GM04504 (cell line): ENCODE measurements at places on chromosomes 7 and 10.
A peak's percentile ranks its signal among the peaks of the same experiment; 100 is the strongest.

DNA sequence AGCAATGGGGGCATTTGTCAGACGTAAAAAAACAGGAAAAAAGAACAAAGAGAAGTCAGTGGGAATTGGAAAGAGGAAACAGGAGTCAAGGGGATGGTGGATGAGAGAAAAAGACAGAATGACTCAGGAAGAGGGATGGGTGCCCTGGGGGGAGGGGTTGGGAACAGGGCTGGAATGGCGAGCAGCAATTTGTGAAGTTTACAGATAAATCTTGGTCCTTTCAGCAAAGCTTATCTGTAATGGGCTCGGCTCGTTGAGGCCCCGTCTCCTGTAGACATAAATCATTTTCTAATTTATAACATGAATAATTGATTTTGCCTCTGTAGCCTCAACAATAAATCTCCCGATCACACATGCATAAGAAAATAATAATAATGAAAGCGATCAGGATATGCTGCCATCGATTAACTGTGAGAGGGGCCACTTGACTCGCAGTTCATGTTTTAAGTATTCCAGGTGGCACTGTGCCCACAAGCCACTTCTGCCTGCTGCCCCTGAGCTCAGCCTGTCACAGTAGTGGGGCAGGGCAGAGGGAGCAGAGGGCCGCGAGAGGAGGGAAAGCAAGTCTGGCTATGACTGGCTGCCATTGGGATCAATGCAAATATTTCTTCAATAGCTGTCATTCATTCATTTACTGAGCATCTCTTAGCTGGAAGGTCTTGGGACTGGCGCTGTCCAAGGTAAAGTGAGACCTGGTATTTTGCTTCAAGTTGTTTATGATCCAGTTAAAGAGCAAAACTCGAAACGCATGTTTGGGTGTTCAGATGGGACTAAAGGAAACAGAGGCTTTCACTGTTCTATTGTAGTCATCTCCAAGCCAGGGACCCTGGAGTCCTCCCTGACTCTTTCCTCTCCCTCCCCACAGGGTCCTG is 47.4 kb upstream of the R3HCC1L start:
- no peak for DNase-seq

DNA sequence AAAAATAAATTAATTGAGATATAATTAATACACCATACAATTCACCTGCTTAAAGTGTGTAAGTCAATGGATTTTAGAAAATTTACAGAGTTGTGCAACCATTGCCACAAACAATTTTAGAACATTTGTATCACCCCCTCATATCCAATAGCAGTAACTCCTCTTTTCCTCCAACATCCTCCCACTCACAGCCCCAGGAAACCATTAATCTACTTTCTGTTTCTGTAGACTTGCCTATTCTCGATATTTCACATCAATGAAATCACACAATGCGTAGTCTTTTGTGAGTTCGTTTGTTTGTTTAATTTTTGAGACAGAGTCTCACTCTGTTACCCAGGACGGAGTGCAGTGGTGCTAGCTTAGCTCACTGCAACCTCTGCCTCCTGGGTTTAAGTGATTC is 13.7 kb upstream of the HERC4 start:
- DNase-seq: no peak

DNA sequence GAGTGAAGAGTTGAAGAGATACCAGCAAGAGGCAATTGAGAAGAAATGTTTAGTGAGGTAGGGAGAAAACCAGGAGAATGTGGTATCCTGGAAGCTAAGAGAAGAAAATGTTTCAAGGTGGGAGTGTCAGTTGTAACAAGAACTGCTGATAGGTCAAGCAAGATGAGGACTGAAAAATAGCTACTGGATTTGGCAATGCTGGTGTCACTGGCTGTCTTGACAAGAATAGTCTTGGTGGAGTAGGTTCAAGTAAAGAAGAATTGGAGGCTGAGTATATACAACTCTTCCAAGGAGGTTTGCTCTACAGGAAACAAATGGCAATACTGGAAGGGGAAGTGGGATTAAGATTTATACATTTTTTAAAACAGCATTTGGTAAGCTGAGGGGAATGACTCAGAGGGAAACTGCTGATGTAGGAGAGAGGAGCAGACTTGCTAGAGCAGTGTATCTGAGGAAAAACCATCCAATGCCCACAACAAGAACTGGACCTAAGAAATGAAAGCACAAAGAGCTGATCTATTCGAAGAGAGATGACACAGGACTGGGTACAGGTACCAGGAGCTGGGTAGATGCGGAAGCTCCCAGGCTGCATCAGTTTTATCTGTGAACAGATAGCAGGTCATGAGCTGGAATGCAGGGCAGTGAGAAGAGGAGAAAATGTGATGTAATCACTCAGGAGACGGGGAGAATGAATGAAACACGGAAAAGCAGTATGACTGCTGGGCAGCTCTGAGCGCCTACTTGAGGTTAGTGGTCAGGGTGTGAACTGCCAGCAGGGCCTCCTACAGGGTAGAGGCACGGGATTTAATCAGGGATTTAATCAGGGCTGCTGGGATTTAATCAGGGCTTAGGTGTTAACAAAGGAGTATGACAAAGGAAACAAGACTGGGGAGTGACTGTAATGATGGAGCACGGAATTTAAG is 34.5 kb downstream of the FAM25A start:
- DNase-seq: peak; percentile 23

DNA sequence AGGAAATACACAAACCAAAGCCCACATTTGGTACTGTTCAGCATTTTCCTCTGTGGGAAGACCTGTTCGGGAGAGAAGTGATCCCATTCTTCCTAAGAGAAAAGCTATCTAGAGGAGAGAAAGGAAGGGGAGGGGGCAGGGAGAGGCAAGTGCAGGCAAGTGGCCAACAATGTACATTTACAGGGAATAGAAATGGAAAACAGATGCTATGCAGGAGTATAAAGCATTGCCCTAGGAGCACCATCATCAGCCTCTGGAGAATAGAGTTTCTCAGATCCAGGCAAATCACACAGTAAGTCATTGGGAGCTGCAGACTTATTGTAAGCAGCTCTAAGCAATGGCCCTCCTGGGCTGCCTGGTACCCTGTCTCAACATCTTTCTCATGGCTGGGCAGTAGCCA is 424.4 kb upstream of the AUTS2 start:
- DNase-seq: no peak

DNA sequence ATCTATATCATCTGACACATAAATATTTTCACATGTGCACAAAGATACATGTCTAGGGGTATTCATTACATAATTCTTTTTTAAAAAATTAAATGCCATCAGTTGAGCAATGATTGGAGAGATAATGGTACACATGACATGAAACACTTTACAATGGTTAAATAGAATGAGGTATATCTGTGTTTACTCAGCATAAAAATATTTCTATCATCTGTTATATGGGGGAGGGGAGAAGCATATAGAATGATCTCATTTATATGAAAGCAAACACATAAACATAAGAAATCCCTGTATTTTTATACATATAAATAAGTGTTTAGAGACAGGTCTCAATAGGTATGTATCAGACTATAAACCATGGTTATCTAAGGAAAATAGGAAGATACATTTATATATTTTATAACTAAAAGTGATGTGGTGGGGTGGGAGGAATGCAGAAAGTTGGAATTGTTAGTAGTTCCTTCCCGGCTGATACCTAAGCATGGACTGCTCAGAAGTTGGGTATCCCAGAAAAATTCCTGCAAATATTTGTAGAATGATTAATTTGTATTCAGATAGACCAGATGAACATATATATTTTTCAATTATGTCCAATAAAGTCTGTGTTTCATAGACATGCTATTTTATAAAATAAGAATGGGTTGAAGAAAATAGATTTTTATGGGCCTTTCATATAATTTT is 75.1 kb downstream of the SHOC2 start:
- no peak for DNase-seq

DNA sequence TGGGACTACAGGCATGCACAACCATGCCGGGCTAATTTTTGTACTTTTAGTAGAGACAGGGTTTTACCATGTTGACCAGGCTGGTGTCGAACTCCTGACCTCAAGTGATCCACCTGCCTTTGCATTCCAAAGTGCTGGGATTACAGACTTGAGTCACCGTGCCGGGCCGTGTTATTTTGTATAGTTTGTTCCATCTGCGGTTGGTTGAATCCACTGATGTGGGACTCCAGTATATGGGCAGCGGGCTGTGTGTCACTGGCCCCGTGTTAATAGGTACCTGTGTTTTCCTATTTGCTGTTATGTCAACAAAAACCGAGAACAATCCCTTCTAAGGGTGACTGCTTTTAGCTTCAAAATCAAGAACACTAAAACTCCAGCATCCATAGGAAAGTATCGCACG is 297.6 kb upstream of the PITRM1 start:
- DNase-seq: no peak

GRCh38 chr7:13240349-13240748 is 552.9 kb downstream of the ARL4A start:
- peak; percentile 18 for DNase-seq

GRCh38 chr7:127690806-127691205 is 38.8 kb downstream of the SND1 start:
- DNase-seq: no peak

DNA sequence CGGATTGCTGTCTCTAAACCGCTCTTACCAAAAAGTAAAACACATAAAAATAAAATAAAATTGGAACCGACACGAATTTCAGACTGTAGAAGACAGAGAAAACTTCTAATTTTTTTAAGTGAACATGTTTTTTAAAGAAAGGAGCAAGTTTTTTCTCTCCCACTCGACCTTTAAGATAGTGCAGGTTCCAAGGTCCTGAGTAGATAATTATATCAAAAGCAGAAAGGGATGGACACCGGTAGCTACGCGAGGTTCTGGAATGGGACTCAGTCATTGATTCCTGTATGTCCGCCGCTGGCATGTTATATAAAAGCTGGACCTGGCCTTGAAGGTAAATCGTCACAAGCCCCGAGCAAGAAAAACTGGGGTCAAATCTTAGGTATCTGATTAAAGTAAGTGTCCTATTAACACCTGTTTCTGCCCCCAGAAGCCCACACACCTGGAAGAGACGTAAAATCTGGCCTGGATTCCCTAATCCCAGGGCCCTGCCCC is 462 bp upstream of the CISD1 start:
- no peak for DNase-seq

DNA sequence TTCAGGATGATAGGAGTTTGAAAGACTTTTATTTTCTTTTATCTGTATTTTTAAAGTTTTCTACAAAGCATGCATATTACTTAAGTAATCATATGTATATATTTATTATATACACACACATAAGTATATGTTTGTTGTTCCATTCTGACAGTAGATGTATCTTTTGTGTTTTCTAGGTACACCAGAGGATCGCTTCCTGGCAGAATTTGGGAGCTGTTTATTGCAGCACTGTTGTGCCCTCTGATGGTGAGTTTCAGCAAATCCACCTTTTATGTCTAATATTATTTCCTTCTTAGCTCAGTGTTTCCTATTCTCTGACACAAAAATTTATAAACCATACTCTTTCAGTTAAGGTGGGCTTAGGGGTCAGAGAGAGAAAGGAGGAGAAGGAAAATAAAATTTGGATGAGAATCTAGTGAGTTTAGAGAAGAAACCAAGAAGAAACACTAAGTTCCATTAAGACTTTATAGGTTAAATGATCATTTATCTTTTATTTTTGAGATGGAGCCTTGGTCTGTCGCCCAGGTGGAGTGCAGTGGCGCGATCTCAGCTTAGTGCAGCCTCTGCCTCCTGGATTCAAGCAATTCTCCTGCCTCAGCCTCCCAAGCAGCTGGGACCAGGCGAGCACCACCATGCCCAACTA is 59.2 kb upstream of the OIT3 start:
- DNase-seq: peak; percentile 46

DNA sequence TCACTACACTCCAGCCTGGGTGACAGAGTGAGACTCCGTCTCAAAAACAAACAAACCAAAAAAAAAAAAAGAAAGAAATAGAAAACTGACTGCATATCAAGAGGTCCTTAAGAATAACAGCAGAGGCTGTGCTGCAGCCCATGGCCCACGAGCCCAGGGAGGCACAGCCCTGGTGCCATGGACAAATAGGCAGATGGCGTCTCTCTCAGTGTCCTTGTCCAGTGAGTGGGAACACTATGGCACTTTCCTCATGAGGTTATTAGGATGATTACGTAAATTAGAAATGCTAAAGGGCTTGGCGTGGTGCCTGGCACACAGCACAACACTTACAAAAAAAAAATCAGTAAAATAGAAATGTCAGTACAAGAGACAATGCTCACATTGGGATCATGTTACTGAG is 33.4 kb upstream of the PFKP start:
- no peak for DNase-seq

GRCh38 chr7:70387217-70387616 is 744.7 kb upstream of the GALNT17 start:
- no peak for DNase-seq

GRCh38 chr10:78933828-78934531 is 134.8 kb upstream of the ZMIZ1 start:
- DNase-seq: no peak

DNA sequence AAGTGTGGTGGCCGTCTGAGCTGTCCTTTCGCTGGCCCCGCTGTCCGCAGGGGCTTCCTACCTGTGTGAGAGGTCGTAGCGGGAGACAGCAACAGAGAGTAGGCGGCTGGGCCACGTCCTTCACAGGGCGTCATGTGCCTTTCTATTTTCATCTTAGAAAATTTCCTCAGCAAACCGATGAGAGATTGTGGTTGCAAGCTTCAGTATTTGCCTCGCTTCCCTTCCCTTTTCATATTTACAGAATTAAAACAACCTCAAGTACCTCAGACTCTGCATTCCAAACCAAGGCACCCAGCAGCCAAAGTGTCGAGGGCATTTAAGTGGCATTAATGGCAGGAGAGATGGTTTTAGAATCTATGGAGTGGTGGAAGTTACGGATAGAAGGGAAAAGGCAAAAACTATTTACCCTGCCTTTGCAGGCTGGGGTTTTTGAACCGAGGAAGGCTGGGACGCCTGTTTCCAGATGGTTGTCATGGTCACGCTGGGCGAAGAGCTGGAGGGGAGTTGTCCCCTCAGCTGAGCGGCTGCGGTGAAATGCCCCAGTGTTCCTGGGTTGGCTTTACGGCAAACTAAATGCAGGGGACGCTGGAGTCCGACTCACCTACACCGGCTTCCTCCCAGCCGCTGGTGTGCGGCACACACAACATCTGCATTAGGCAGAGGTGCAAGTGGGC is 41.9 kb downstream of the WIPI2 start:
- no peak for DNase-seq

DNA sequence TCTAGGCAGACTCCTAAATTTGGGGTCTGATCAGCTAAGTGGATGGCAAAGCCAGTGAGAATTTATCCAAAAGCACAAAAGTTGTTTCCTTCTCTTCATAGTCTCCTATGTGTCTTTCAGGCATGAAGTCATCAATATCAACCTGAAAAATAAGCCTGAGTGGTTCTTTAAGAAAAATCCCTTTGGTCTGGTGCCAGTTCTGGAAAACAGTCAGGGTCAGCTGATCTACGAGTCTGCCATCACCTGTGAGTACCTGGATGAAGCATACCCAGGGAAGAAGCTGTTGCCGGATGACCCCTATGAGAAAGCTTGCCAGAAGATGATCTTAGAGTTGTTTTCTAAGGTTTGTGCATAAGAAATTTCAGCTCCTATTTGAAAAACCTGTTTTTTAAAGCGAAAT is 4.8 kb downstream of the GSTO1 start:
- no peak for DNase-seq

GRCh38 chr10:115989621-115990020 is 283.4 kb downstream of the GFRA1 start:
- no peak for DNase-seq

GRCh38 chr7:124255041-124255655 is 222.3 kb upstream of the TMEM229A start:
- no peak for DNase-seq
